ENCODE measurements at places on chromosomes 3 and 15.

DNA sequence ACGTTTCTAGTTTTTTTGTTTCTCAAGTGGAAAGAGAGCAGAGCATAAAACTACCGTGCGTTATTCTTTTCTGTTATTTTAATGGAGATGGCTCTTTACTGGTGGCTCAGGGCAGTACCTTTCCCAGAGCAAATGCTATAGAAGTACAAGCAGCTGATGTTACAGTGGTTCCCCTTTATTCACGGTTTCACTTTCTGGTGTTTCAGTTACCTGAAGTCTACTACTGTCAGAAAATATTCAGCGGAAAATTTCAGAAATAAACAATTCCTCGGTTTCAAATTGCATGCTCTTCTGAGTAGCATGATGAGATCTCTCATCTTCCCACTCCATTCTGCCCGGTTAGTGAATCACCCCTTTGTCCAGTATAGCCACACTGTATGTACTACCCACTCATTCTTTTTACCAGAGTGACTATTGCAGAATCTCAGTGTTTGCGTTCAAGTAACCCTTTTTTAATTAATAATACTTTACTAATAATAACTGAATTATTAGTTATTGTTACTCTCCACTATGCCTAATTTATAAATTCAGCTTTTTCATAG is 597.5 kb upstream of the ROBO2 start:
- no peak for DNase-seq

- DNase-seq = no peak
These were observed 19.5 kb downstream of the SIAH2 start for GRCh38 chr3:150743508-150743907.

GRCh38 chr15:65033659-65034269 is 4.3 kb upstream of the MTFMT start:
- DNase-seq = peak; percentile 29

DNA sequence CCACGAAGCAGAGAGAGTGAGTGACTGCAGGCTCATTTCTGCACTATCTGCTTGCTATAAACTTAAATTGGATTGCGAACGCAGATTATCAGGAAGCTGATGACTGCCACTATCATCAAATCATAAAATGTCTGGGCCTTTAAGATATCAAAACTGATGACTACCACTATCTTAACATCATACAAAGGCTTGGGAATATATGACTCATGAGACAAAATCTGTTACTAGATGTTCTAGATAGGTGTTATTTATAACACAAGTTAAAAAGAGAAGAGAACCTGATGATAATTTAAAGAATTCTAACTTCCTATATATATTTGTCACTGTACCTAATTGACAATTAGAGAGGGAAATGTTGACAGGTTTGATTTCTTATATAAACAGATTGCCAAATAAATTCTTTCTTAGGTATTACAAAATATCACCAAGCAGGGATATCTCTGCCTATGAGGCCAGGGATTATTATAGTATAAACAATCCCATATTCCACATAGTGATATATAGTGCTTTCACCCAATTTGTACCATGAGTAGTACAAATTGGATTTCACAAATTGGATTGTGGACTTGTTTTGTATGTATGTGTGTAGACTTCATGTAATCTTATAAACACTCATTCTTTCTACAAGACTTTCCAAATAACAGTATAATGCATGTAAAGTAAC is 1157.2 kb downstream of the ROBO1 start:
- no peak for DNase-seq

- DNase-seq = no peak
These were observed 875 bp upstream of the NT5DC2 start for GRCh38 chr3:52534281-52535183.

DNA sequence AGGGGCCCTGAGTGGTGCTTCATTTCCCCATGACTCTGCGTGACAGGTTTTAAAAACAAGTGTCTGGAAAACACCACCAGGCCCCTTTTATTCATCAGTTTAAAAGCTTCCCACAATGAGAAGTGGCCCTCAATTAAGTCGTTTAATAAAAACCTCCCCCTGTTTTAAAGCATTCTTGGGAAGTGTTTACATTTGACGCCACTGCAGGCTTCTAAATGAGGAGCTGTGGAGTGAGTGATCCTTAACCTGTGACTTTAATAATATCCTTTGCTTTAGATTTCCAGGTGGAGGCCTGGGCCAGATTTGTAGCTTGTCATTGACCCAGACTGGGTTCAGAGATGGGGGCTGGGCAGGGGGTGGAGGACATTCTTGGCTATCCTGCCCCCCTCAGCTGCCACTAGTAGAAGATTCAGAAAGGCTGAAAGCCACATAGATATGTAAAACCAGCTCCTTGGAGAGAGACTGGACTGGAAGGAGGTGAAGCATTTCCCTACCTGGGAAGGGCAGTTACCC is 11.3 kb downstream of the CGNL1 start:
- DNase-seq = no peak

DNA sequence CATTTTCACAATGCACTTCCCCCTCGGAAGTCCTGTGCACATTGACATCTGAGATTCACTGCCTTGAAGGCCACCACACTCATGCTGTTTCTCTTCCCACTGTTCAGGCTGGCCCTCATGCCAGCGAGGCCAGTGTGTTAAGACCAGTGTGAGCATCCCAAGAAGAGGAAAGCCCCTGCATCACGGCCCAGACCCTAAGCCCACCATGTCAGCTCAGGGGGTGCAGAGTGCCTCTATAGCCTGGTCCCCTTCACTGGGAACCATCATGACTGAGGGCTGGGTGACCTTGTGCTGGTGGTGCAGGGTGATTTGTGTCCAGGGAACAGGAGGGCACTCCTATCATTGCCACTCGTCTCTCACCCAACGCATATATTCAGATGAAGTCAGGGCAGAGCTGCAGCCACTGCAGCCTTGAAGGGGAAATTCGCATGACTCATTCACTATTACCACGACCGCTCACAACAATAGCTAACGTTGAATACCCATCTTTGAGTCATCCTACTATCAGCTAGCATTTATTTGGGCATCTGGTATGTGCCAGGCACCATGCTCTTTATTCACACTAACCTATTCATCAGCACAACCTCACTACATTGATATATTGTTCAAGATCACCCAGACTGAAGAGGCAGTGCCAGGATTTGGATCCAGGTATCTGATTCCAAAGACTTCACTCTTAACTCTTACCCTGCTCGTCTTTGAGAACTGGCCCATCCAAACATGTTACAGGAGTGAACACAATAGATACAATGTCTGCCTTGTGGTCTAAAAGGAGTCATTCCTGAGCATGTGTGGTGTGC is 58.8 kb upstream of the SLC6A11 start:
- no peak for DNase-seq

GRCh38 chr3:33537133-33537532 is 96.9 kb upstream of the UBP1 start:
- no peak for DNase-seq

GRCh38 chr3:194606941-194607340 is 26.3 kb downstream of the TMEM44 start:
- DNase-seq = no peak

DNA sequence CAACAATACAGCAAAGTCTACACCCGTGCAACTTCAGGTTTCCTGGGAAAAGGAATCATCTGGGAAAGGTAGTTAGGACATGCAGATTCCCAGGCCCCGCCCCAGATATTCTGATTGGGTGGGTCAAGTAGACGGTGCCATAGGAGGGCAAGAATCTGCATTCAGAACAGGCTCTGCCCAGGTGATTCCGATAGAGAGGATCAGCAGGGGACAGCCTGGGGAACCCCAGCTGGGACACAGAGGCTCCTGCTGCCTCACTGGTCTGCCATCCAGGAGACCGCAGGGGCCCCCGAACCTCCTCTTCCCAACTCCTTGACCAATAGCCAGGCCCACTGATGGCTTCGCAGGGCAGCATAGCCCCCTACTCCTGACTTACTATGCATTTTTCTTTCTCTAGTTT is 243.4 kb downstream of the VPS13C start:
- no peak for DNase-seq

- DNase-seq = no peak
These were observed 3.5 kb upstream of the ZSCAN2 start for GRCh38 chr15:84597296-84597695.

GRCh38 chr15:45842151-45842550 is 207.3 kb downstream of the SQOR start:
- no peak for DNase-seq

DNA sequence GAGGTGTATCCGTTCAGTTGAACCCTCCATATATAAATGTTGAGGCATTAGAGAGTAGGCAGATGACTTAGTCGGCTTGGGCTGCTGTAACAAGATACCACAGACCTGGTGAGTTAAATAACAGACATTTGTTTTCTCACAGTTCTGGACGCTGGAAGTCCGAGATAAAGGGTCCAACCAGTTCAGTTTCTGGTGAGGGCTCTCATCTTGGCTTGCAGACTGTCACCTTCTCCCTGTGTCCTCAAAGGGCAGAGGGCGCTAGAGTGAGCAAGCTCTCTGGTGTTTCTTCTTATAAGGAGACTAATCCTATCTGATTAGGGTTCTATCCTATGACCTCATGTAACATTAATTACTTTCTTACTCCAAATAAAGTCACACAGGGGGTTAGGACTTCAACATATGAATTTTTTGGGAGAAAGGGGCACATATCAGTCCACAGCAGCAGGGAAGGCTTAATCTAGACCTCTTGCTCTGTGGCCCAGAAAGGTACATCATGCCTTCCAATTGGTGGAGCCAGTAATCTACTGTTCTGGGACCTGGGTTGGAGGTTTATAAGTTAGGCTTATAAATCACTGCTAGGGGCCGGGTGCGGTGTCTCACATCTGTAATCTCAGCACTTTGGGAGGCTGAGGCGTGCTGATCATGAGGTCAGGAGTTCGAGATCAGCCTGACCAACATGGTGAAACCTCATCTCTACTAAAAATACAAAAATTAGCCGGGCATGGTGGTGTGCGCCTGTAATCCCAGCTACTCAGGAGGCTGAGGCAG is 26.3 kb upstream of the SLC28A2 start:
- DNase-seq = no peak

DNA sequence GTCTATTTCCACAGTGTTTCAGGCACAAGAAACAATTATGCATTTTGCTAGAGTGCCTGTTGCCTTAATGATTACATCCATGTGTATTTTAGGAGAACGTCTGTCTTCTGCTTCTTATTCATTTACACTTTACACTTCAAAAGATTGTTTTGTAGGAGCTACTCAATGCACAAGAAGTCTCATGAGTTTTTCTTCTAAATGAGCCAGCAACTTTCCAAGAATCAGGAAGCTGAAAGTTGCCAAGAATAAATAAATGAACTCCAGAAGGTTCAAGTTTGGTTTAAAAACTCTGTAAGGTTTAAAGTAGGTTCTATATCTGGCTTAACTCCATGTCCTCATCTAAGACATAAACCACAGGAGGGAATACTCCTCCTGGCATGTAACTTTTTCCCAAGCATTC is 103.8 kb upstream of the ADPGK start:
- no peak for DNase-seq

GRCh38 chr3:47377186-47377585 is 3.6 kb upstream of the PTPN23 start:
- DNase-seq = no peak

DNA sequence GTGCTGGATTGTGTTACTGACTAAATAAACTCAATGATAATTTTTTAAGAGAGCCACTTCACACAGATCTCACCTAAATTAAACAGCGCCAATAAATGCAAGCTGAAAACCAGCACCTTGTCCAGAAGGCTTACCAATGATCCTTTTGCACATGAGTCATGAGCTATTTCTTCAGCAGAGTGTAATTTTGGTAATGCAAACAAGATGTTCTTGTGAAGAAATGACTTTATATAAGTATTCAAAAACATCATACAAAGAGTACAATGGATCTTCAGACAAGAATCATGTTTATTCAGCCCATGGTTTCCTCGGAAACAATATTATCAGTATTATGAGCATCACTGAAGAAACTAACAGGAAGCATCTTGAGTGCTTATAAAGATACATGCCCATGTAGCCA is 263.8 kb upstream of the UBE2E2 start:
- DNase-seq = no peak

DNA sequence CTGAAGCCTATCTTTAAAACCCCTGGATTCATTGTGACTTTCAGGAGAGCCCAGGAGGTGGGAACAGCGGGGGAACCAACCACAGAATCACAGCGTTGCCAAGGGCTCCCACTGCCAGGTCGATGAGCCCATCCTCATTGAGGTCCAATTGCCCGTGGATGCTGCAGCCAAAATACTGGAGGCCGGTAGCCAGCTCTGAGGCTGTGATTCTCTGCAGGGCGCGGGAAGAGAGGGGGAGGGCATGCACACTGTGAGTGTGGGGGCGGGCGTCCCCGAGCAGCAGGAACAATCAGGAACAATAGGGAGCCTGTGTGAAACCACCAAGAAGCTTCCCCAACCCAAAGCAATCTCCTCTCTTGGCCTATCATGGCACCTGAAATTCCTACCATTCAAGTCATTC is 53.4 kb downstream of the FEM1B start:
- DNase-seq = no peak

DNA sequence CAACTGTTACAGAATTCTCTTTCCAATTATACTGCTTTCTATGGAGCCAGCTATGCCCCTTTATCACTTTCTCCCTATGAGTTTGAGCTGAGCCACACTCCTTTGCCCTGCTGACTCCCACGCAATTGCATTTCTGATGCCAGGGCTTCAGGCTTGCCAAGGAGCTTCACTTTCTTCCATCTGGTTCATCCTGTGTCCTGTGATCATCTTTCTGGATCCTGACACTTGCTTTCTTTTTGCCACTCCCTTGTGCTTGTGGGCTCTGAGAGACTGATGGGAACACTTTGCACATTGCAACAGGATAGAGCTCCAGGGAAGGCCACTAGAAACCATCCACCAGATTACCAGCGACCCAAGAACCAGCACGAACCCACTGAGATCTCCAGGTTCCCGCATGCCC is 77.0 kb upstream of the SEC13 start:
- DNase-seq = no peak

DNA sequence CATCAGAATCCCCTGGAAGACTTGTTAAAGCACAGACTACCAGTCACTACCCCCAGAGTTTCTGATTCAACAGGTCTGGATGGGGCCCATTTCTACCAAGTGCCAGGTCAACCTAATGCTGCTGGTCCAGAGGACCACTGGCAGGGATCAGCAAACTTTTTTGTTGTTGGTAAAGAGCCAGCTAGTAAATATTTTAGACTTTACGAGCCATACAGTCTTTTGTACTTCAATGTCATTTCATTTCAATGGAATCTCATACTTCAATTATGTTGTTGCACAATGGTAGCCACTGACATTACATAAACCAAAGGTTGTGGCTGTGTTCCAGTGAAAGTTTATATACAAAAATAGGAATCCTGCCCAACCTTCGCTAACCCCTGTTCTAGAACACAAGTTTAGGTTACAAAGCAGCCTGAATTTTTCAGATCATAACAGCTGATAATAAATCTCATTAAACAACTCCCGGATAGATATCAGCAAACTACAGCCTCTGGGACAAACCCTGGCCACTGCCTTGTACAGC is 28.7 kb downstream of the ULK4 start:
- DNase-seq = no peak

GRCh38 chr15:32786906-32787305 is 69.1 kb downstream of the GREM1 start:
- no peak for DNase-seq

- no peak for DNase-seq
These were observed 11.1 kb upstream of the KIF7 start for GRCh38 chr15:89666184-89666857.

DNA sequence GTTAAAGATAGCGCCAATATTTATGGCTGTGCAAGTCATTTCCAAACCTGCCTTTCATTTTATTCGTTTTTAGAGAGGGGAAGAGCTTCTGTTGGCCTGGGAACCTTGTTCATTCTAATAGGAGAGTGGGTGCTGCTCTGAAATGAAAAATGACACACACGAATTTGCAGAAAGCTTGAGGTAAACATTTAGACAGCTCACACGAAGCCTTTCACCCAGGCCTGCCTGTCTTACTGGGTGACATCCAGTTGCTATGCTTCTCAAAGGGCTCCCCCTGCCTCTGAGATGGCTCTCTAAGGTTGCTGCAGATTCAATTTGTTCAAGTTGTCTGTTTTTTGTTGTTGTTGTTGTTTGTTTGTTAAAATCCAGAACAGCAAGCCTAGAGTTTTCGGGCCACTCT is 18.2 kb downstream of the PEX5L start:
- no peak for DNase-seq
